ENCODE measurements at places on chromosomes 11 and 22.

DNA sequence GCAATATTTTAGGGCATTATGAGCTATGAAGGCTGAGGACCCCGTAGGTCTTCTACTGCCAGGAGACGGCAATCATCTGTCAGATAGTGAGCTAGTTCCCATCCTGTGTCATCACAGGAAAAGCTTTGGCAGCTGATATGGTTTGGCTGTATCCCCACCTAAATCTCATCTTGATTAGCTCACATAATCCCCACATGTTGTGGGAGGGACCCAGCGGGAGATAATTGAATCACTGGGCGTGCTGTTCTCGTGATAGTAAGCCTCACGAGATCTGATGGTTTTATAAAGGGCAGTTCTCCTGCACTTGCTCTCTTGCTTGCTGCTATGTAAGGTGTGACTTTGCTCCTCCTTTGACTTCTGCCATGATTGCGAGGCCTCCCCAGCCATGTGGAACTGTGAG lies 18.1 kb downstream of the CSRP3 start:
- no peak for DNase-seq

GRCh38 chr11:10490398-10491241 lies 35.6 kb downstream of the AMPD3 start:
- DNase-seq: no peak

DNA sequence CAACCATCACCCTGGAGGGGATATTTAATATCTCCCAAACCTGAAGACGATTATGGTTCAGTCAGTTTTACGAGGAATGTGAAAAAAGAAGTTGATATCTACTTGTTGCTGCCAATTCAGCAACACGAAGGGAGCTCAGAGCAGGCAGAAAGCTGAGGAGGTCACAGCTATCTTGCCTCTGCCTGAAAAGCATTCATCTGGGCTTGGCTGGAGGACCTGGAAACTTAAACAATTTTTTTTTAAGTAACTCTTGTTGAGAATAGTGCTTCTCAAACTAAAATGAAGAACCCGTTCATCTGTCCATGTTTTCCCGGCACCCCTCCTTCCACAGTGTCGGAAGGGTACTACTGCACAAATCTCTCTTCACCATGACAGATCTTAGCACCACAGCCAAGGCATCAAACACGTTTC lies 98.9 kb downstream of the MICAL3 start:
- no peak for DNase-seq

GRCh38 chr11:58647866-58648265 lies 25.4 kb downstream of the CNTF start:
- DNase-seq: no peak

GRCh38 chr11:116294630-116295029 lies 478.2 kb downstream of the BUD13 start:
- DNase-seq: no peak

DNA sequence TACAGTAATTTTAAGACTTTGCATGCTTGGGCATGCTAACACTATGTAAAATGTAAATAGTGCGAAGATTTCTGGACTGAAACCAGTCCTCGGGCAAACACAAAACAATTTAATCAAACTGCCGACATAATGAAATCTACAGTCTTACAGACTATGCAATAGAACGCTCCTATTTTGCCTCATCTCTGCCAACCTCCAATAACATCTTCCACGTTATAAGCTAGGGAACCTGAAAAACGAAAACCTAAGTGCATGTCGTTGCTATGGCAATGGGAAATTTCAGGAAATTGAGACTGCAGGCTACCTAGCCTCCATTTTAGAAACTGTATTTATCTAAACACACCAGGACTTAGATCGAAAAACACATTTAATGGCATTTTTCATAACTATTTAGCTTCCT lies 1.1 kb downstream of the CSTF3 start:
- no peak for DNase-seq

GRCh38 chr22:27801616-27802345 lies at the start of gene MN1:
MN1 (minus strand) TSS chr22:27801756; CDS start chr22:27800543, 1,213 bp downstream.
- no peak for DNase-seq

Data from SHP77 treated with DMSO at 0.1 percent for 48 hours (cell line).